ENCODE measurements at places on chromosomes 6 and 20.

DNA sequence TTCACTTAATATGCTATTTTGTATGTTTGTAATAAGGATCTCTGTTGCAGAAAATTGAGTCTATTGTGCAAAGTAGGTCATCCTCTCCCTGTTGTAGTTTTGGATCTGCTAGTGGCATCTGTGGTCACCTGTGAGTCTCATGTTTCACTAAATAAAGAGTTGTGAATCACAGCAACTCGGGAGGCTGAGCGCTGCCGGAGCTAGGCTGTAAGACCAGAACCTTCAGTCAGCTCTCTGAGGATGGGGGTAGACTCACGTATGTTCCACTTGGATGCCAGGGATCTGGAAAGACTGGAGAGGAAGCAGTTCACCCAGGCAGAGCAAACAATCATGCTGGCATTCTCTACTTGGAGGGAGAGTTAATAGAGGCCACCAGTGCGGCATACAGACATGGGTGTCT, 187.3 kb upstream of the FOXA2 start:
- no peaks in the 10 kb centered on the region for H3K4me1 ChIP-seq
- no peak for DNase-seq
- no peaks in the 10 kb centered on the region for H3K36me3 ChIP-seq

- peaks cover 9% of the 10 kb centered on the region for H3K36me3 ChIP-seq
- no peaks in the 10 kb centered on the region for H3K27me3 ChIP-seq
- no peak overlapping the region for H3K27ac ChIP-seq
- peaks cover 16% of the 10 kb centered on the region for H3K4me1 ChIP-seq
Measured at GRCh38 chr6:42989923-42990322, 5.6 kb downstream of the PPP2R5D start.

GRCh38 chr6:95991906-95992305, 23.9 kb upstream of the FUT9 start:
- H3K4me1 ChIP-seq = no peaks in the 10 kb centered on the region
- DNase-seq = no peak
- no peak overlapping the region for H3K27ac ChIP-seq
- no peaks in the 10 kb centered on the region for H3K36me3 ChIP-seq

DNA sequence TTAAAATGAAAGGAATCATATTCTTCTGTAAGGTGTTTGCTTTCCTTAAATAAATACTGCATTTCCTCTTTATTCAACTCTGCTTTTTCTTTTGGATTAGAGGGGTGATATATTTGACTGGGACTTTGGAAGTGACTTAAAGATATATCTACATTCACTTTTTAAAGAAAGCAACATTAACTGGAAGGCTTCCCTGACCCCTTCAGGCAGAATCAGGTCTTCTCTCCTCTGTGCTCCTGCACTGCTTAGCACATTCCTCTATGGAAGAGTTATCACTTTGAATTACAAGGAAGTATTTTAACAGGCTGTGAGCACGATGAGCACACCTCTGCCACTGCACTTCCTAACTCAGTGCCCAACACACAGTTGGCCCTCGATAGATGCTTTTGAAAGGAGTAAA, 59.2 kb upstream of the POU3F2 start:
- H3K27ac ChIP-seq = no peak overlapping the region
- no peak overlapping the region for H3K4me3 ChIP-seq
- no peaks in the 10 kb centered on the region for H3K27me3 ChIP-seq
- H3K4me1 ChIP-seq = no peaks in the 10 kb centered on the region
- no peaks in the 10 kb centered on the region for H3K36me3 ChIP-seq

DNA sequence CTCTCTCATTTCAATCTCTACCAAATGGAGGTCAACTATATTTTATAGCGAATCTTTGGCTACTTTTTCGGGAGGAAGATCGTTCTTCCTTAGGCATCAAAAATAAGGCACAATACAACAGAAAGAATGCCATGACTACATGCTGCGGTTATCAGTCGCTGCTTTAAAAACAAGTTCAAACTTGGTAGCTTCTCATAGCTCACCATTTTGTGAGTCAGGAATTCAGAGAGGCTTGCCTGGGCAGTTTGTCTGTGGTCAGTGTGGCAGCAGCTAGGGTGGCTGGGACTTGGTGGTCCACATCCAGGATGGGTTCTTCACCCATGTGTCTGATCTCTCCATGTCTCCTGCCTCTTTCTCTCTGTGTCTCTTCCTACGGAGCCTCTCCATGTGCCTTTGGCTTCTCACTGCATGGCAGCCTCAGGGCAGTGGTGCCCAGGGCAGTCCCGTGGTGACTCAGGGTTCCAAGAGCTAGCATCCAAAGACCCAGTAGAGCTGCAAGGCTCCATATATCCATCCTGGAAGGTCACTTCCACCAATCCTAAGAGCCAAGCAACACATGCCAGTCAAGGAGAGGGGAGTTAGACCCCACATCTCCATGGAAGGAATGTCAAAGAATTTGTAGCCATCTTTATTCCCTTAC, 10.4 kb downstream of the SCML4 start:
- no peaks in the 10 kb centered on the region for H3K36me3 ChIP-seq
- H3K4me1 ChIP-seq = no peaks in the 10 kb centered on the region
- H3K4me3 ChIP-seq = no peak overlapping the region
- no peak for DNase-seq
- no peak overlapping the region for H3K27ac ChIP-seq

DNA sequence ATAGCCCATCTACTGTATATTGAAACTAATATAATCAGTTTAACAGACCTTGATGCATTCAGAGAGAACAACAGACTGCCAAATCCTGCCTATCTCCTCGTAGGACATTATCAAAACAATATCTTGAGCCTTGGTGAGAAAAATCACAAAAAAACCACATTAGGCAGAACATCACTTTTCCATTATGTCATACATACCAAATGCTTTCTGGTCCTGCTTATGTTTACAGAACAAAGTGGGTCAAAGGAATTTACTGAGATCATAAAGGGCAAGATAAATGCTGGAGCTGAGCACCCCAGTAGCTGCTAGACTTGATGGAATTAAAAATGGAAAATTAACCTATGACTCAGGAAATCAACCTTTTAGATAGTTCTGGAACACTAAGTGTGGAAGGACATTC, 195.3 kb upstream of the KCNK16 start:
- H3K27ac ChIP-seq = no peak overlapping the region
- no peaks in the 10 kb centered on the region for H3K27me3 ChIP-seq
- no peak overlapping the region for H3K4me3 ChIP-seq
- H3K36me3 ChIP-seq = no peaks in the 10 kb centered on the region

DNA sequence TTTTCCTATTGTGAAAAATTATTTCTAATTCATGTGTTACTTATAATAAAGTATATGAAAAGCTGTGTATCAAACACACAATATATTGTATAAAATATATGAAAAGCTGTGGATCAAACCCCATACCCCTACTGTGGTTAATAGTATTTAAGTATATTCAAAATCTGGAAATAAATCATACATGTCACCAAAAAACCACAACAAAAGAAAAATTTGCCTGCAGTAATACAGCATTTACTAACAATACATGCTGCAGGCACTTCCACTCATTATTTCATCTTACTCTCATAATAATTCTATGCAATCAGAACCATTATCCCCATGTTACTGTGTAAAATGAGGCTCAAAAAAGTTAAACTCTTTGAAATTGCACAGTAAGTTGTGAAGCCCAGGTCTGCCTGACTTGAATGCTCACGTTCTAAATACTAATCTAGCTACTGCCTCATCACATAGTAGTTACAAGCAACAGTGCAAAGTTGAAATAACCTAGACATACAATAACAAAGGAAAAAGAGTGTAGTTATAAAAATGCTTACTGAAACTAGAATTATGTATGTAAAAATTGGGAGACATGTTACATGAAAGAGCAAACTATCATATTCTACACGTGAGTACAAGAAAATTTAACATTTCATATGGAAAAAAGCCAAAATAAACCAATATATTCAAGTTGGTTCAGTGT, 61.7 kb downstream of the FAM217A start:
- peak overlapping the region; percentile 93 for H3K27ac ChIP-seq
- DNase-seq = no peak

DNA sequence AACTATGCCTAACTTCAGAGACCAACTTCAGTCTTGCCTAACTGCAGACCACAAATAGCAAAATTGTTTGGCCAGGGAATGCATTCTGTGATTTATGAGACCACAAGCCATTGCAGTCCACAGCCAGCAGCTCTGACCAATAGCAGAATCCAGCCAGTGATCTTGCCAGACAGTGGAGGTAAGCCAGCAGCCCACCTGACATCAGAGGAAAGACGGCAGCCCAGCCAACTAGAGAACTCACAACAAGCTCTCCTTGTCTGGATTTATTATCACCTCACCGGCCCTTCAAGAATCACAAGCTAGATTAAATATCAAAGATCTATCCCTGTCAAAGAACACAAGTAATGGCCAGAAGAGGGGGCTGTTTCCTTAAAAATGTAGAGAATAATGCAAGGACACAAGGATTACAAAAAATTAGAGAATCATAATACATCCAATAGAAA, 66.5 kb upstream of the SLC35F1 start:
- no peaks in the 10 kb centered on the region for H3K4me1 ChIP-seq
- H3K36me3 ChIP-seq = no peaks in the 10 kb centered on the region
- no peaks in the 10 kb centered on the region for H3K27me3 ChIP-seq
- no peak overlapping the region for H3K27ac ChIP-seq
- DNase-seq = no peak

- H3K27ac ChIP-seq = no peak overlapping the region
- H3K36me3 ChIP-seq = peaks cover 29% of the 10 kb centered on the region
- DNase-seq = no peak
- H3K4me3 ChIP-seq = no peak overlapping the region
- peaks cover 21% of the 10 kb centered on the region for H3K4me1 ChIP-seq
- H3K27me3 ChIP-seq = no peaks in the 10 kb centered on the region
Measured at GRCh38 chr20:58986286-58986967, 5.4 kb downstream of the NELFCD start.

DNA sequence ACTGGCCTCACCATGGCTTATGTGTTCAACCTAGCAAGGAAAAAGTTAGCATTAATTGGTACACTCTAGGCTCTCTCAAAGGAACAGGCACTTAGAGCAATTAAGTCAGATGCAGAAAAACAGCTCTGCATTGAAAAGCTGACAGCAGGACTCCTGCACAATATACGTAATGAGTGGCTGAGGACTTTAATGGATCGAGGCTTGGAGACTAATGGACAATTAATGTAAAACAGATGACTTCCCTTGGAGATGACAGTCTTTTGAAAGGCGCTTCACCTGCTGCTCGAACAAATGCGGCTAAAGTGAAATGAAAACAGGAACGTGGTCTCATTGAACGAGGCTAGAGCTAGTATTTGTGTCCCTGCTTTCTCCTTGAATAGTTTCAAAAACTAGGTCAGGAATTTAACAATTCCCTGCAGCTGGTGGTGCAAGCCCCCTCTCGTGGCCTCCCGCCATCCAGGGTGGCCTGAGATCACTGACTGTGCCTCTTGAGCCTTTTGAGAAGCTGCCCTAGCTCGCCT, 137.1 kb downstream of the ELOVL4 start:
- no peaks in the 10 kb centered on the region for H3K27me3 ChIP-seq
- no peak for DNase-seq
- no peaks in the 10 kb centered on the region for H3K36me3 ChIP-seq
- no peak overlapping the region for H3K27ac ChIP-seq
- no peaks in the 10 kb centered on the region for H3K4me1 ChIP-seq
- H3K4me3 ChIP-seq = no peak overlapping the region

DNA sequence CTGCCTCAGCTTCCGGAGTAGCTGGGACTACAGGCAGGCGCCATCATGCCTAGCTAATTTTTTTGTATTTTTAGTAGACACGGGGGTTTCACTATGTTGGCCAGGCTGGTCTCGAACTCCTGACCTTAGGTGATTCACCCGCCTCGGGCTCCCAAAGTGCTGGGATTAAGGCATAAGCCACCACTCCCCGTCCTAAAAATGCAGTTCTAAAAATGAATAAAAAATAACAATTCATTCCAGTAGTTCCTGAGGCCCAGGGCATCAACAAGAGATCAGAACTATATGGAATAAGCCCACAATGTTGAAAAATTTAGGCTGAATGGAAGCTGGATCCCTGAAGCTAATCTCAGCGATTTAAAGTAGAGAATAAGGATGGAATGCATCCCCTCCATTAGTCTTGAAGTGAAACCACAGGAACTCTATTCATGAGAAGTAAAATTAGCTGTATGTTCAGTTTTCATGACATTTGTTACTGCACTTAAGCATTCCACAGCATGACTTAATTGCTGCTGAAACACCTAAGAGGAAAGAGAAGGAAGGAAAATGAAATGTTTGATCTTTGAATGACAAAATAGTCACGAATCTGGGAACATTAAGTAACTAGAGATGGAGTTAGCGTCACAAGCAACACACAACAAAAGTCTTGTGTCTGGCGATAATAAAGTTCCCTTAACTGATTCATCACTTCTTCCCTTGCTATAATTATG, 80.4 kb upstream of the RIPOR2 start:
- no peaks in the 10 kb centered on the region for H3K27me3 ChIP-seq
- H3K4me1 ChIP-seq = peaks cover 9% of the 10 kb centered on the region
- no peak overlapping the region for H3K27ac ChIP-seq
- no peak overlapping the region for H3K4me3 ChIP-seq
- H3K36me3 ChIP-seq = no peaks in the 10 kb centered on the region
